ENCODE measurements at places on chromosomes 7 and 10.

DNA sequence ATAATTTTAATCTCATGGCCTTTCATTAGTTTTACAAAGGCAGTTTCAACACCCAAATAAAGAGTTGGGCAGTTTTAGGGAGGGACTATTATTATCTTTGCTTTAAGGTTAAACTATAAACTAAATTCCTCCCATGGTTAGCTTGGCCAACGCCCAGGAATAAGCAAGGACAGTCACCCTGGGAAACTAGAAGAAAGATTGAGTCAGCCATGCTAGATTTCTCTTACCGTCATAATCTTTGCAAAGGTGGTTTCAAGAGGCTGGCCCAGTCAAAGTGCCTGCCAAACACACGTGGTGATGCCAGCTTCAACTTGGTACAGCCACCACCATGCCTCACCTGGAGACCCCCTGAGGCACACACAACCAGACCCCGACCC lies 317.4 kb upstream of the SP8 start:
- no peak for DNase-seq

DNA sequence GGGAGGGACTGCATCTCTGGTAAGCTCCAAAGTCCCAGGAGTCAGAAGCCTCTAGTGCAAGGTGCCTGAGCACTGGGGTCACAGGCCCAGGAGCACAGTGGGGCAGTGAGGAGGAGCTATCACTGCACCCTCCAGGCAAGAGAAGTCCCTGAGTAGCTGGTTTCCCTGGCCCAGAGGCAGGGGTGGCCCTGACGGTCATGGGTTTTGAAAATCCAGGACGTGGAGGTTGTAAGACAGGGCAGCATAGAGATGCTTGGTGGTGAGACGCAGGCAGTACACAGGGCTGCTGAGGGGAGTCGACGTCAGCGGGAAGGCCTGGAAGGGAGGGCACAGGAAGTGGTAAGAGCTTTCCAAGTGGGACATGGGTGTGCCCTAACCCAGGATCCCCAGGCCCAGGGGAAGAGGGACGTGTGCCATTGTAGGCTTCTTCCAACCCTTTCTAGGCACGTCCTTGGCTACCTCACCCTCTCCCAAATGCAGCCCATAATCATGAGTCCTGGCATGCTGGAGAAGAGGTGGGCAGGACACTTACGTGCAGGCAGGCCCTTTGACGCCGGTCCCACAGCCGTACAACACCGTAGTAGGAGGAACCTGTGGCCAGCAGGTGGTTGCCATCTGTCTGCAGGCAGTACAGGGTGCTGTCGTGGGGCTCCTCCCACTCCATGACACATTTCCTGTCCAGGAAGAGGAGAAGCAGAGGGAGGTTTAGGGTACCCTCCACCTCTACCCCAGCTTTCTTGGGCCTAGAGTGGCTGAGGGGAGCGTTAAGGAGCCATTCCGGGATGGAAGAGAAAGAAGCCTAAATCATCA lies 23.2 kb downstream of the DPCD start:
- no peak for DNase-seq

- peak; percentile 36 for DNase-seq
Measured at GRCh38 chr7:158976468-158976848, 120.1 kb downstream of the DYNC2I1 start.

DNA sequence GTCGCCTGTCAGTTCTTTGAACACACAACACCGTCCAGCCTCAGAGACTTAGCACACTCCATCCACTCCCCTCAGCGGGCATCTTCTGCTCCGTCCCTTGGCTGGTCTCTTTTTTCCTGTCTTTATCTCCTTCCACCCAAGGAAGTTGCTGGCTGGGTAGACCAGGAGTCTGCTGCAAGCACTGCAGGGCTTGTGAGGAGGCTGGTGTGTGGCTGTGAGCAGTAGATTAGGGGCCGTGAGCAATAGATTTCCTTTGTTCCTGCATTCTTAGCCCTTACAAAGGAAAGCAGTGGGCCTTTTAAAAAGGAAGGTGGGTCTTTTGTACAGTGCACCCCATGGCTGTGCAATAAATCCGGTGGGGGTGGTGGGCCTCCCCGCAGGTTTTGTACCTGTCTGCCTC lies 100.3 kb upstream of the BTBD16 start:
- DNase-seq, result peak; percentile 45

GRCh38 chr10:78648256-78648860 lies 420.4 kb upstream of the ZMIZ1 start:
- DNase-seq, result peak; percentile 27

GRCh38 chr10:108250936-108251620 lies 1086.6 kb upstream of the SORCS1 start:
- DNase-seq, result no peak

DNA sequence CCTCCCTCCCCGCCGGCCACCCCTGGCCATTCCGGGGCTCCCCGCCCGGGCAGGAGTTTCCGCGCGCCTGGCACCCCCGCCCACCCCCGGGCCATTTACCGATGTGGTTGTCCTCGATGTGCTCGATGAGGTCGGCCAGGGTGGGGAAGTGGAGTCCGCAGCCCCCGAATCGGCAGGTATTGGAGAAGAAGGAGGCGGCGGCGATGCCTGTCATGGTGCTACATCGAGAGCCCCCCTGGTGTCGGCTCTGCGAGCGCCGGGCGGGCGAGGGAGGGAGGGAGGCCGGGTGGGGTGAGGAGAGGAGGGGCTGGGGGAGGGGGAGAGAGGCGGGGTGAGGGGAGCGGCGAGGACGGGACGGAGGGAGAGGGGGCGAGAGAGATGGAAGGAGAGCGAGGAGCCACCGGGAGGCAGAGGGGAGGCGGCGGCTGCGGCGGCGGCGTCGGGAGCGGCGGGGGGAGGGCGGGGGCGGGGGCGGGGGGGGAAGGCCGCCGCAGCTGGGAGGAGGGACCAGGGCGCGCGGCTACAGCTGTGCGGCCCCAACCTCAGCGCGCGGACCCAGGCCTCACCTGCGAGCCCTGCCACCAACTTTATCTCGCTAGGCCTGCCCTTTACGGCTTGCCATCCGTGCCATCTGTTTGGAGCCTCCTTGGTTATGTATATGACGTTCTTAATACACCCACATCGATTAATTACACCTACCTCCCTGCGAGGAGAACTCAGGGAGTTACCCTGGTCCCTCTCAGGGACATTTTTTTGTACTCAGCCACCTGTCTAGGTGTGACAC lies at the start of gene JAZF1:
Gene JAZF1, minus strand, starts transcription at position 432 of the 784 bp plus-strand sequence.
- peak; percentile 75 for DNase-seq

DNA sequence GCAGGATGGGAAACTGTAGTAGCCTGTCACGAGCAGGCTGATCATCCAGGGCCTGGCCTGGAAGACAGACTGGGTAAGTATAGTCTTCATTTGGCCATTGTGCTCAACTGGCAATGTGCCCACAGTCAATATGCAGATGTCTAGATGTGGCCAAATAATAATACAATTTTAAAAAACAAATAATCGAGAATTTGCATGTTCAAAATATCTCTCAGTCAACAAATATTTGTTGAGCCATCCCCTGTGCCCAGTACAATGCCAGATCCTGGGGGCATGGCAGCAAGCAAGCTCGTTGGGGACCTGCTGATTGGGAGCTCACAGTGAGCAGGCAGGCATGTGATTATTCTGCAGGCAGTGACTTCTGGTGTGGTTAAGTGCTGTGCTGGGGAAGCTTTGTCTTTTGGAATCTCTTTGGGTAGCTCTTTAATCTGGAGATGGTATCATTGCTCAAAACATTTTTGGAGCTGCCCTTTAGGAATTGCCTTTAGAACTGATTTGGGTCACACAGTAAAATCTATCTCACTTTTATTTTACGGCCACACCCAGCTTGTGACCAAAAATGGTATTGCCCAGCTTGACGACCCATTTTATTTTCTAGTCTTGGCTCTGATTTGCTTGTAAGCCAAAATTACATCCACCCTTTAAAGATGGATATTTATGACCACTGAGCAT lies 92.2 kb downstream of the PLCE1 start:
- no peak for DNase-seq

DNA sequence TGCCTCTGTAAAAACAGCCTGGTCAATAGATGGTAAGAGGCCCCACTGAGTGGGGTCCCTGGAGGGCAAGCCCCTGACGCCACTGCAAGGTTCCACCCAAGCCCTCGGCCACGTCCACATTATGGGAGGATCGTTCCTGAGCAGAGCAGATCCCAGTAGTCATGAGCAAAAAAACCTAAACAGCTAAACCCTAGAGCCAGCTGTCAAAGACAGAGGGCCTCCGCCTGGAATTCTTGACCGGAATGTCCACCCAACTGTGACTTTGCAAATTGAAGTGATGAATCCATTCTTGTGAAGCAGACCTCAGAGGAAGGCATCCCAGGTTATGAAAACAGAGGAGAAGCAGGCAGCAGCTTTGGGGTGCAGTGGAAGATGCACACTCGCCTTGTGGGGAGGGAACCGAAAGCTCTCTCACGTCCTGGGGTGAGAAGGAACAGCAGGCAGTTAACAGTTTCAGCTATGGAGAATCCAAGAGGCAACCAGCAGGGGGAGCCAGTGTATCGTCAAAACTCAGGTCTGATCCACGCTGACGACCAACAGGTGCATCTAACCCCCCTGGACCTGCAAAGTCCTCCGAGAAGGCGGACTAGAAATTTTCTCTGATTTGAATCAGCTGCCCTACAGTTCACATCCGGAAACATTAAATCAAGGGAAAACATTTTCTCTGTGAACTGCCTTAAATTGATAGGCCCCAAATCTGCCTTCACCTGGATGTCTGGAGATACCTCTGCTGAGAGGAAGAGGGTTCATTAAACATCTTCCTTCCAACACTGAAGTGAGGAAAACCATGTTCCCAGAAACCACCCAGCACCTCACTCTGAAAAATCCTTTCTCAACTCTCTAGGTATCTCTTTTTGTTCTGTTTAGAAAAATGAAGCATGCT lies 139.1 kb upstream of the PFKP start:
- peak; percentile 69 for DNase-seq

DNA sequence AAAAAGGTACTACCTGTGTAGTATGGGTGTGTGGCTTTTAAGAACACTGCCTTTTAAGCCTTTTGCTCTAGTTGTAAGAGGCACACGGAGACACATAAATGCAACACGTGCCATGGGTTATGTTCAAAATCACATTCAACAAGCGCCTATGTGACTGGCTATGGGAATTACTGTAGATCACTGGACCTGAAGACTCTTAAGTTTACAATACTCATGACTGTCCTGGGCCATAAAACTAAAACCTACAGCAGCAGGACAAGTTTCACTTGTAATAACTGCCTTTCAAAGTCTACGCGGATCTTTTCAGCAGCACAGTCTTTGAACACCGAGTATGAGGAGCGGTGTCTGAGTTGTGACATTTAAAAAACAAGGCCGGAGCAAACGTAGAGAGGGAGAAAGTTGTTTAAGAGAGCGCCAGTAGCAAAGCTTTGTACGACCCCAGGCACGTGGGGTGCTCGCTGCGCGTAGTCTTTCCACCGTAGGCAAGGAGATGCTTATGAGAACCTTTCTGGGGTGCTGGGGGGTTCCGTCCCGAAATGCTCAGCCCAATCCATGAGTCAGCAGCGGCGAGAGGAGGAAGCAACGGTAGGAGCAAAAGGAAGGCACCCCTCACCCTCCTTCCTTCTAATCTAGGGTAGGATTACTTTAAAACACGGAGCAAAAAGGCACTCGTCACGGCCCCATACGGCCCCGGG lies 662 bp downstream of the DNAJC2 start:
- peak; percentile 32 for DNase-seq

DNA sequence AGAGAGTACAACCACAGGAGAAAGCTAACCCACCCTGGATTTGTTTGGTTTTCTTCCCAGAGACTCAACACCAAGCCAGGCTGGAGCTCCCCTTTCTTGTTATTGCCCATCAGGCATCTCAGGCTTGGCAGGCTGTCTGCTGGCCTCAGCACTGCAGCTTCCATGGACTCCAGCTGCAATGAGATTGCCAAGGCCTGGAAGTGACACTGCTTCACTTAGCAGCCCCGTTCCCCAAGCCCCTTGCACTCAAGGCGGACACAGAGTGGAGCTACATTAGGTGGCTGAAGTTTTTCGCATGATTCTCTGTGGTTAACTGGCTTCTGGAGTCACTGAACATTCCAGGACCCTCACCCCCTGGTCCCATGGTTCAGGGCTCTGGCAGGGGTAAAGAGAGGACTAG lies 163.1 kb upstream of the GDF10 start:
- peak; percentile 82 for DNase-seq

DNA sequence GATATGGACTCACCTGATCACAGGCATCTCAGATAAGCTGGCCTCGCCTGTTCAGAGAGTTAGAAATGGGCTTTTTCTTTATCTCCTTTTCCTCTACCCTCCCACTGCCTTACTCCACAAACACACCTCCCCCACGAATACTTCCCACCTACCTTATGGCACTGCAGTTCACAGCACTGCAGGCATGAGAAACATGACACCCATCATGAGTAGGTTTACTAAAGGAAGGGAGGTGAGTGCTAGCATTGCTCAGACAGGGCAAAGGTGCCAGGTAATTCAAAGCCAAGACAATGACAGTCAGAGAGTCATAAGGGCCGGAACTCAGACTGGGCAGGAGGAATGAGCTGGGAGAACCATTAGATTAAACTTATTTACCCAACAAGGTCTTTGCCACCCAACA lies 220.6 kb downstream of the FAM107B start:
- DNase-seq, result no peak

DNA sequence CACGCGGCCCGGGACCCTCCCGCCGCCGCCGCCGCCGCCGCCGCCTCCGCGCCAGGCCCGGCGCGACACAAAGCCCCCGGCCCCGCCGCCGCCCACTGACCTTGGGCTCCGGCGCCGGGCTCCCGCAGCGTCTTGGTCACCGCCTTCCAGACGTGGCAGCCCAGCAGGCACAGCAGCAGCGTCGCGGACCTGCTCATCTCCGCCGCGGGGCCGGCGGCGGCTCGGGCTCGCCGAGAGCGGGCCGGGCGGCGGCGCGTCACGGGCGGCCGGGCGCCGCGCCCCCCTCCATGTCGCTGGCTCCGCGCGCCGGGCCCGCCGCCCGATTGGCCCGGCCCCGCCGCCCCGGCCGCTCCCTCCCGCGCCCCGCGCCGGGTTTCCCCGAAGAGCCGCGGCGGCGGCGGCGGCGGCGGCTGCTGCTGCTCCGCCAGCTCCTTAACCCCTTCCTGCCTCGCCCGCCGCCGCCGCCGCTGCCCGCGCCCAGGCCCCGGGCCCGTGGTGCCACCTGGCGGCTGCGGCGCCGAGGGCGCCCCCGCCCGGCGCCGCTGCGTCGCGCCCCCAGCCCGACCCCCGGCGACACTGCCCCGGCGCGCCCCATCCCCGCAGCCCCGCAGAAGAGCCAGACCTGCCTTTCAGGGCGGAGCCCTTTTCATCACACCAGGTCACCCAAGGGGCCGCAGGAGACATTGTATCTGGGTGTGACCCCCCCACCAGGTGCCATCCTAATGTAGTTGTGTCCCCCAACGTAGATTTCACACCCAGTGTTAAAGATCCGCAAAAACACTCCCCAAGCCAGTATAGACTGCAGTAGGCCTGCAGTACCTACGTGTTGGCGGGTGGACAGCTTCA lies at the start of gene FAM171A1:
Gene FAM171A1, minus strand, starts transcription at position 434 of the 846 bp plus-strand sequence. Its CDS starts 237 bp downstream, at position 197.
- peak; percentile 74 for DNase-seq

DNA sequence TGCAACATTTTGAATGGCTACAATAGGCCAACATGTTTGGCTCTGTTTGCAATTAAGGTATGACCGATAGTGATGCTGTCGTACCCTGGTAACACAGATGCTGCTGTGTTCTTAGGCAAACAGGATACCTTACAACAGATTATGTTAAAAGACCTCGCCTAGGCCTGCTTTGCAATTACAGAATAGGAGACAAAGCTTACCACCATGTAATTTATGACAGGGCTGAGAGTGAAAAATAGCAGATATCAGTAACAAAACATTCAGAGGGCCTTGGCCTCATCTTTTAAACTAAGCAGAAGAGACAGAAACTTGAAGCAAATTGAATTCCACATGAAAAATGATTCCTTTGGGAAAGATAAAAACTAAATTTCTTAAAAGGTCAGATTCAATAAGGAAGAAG lies 29.4 kb upstream of the ABLIM1 start:
- DNase-seq, result no peak

- no peak for DNase-seq
Measured at GRCh38 chr7:19692111-19692828, 16.6 kb downstream of the POLR1F start.

GRCh38 chr7:77360104-77360503 lies 56.0 kb downstream of the GSAP start:
- no peak for DNase-seq
